ENCODE measurements at places on chromosomes 12 and 14. TPM values are rescaled to one million over a fixed set of nuclear protein-coding genes. Genes with fewer than 3 reads are reported as not detected.

GRCh38 chr14:95701846-95702221 is 12.1 kb downstream of the TCL1A start:
- no peak for DNase-seq

DNA sequence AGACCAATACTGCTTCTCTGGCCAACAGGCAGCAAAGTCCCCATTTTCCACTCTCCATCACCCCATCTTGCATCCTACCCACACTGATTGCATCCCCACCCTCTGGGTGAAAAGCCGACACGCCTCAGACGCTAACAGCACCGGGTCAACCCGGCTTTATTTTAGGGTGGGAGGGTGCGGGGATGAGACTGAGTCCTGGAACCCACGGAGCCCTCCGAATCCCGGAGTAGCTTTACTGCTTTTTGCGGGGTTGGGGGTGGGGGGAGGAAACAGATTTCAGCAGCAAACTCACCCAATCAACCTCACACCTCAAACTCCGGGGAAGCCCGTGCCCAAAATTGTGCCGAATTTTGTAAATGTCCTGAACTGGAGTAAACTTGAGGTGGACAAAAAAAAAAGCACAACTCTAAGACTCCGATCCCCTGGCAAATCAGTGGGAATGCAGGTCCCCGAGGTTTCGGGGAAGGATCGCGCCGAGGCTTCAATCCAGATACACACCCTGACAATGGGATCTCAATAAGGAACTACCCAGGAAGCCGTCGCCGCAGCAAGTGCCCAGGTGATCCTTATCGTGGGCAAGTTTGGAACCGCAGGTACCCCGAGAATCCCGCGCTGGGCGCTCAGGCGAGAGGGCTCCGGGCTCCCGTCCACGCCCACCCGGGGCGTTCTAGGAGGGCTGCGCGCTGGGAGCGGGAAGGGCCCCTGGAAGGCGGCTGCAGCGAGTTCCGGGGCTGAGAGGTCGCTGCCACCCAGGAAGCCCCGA is 1.1 kb downstream of the GCH1 start:
- DNase-seq: peak; percentile 36

- no peak for DNase-seq
These were observed 3.5 kb upstream of the ASB8 start for GRCh38 chr12:48160807-48161206.

RAB15 gene
- 1.5 TPM for total RNA-seq

C3AR1 gene
- total RNA-seq: 12.2 TPM

Measured in activated CD4-positive, alpha-beta memory T cell treated with anti-CD3 and anti-CD28 coated beads, Interleukin-2, amount 10 ng/mL, durations not matched to agents 7 days and 5 days (primary cell).